Daoy (cell line): ENCODE measurements at places on chromosomes 11 and 22.

DNA sequence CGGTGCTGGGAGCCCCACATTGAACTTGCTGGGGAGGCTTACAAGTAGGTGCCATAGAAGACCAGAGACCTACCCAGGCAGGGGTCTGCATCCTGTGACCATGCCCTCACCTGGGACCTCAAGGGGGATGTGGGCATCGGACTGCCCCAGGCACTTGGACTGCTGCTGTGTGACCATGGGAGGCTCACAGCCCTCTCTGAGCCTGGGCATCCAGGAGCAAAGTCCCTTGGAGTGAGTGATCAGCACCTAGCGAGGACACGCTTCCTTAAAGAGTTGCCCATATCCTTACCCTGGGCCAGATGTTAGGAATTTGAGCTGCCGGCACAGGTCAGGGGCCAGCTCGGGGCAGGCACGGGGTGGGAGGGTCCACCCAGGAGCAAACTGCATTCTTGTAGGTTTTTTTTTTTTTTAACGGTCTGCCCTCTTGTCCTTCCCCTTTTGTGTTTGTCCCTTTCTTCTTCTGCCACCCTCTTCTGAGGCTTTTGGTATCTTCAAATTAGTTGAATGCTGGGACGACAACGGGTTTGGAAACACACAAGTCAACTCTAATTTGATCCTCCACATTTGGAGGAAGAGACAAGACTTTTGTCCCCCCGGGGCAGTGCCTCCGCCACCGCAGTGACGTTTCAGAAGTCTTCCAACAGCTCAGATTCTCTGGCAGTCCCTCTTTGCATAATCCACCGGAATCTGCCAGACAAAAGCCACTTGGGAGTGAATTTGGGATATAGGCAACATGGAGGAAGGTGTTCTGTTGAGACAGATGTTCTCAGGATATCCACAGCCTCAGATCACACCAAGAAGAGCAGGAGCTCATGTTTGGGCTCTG lies 46.1 kb upstream of the LINC01488 start:
- no peak for DNase-seq

- DNase-seq, result peak; percentile 56
These were observed 43.1 kb downstream of the SCGB1A1 start for GRCh38 chr11:62461740-62462507.

- peak; percentile 83 for DNase-seq
These were observed at the start of the genes RIBC2 and SMC1B for GRCh38 chr22:45413368-45414211. RIBC2 (plus strand) TSS chr22:45413693; CDS start chr22:45413887, 194 bp downstream. SMC1B (minus strand) TSS chr22:45413599; CDS start chr22:45413567, 32 bp downstream.

- DNase-seq, result no peak
These were observed 761.2 kb downstream of the NELL1 start for GRCh38 chr11:21430537-21430936.

GRCh38 chr11:106160494-106160893 lies 83.0 kb downstream of the AASDHPPT start:
- peak; percentile 25 for DNase-seq

DNA sequence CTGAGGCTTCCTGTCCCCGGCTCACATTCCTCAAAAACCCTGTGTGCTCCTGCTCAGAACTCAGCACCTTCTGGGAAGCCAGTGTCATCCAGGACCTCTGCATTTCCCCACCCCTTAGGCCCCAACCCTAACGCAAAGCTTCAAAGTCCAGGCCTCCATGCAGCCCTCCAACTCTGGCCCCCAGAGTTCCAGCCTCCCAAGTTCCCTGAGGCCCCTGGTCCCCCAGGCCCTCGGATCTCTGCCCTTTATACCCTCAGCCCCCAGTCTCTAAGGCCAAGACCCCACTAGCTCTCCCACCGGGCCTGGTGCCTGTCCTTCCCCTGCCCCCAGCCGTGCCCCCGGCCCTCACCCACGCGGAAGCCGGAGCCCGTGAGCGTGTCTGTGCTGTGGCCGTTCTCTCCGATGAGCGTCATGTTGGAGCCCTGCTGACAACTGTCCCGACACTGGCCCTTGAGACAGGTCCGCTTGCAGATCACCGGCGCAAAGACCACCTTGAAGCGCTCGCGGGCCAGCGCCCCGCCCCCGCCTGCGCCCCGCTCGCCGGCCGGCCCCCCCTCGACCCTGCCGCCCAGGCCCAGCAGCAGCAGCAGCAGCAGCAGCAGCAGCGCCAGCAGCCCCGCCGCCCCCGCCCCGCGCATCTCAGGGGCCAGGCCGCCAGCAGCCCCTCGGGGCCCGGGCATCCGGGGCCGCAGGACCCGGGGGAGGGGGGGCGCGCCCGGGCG lies 718 bp downstream of the LTBP3 start:
- DNase-seq, result peak; percentile 36

- peak; percentile 64 for DNase-seq
These were observed at the start of gene MYEOV for GRCh38 chr11:69293819-69294505. MYEOV (plus strand) TSS chr11:69294155; CDS start chr11:69295355, 1,200 bp downstream.

GRCh38 chr22:20440637-20441591 lies 3.3 kb upstream of the SCARF2 start:
- DNase-seq, result no peak

GRCh38 chr11:130638033-130638432 lies 189.6 kb downstream of the ADAMTS15 start:
- no peak for DNase-seq
